Neural progenitor cell (in vitro differentiated cells): ENCODE measurements at places on chromosomes 6 and 20. TPM values are rescaled to one million over a fixed set of nuclear protein-coding genes. Genes with fewer than 3 reads are reported as not detected.

The PLA2G7 gene
- total RNA-seq: 1.1 and 1.8 TPM in 2 replicates

The CGA gene
- total RNA-seq: 0.46 TPM in 1 of 2 replicates, not detected in the other

The MUCL3 gene
- 0.03 TPM in 1 of 2 replicates, not detected in the other for total RNA-seq

DNA sequence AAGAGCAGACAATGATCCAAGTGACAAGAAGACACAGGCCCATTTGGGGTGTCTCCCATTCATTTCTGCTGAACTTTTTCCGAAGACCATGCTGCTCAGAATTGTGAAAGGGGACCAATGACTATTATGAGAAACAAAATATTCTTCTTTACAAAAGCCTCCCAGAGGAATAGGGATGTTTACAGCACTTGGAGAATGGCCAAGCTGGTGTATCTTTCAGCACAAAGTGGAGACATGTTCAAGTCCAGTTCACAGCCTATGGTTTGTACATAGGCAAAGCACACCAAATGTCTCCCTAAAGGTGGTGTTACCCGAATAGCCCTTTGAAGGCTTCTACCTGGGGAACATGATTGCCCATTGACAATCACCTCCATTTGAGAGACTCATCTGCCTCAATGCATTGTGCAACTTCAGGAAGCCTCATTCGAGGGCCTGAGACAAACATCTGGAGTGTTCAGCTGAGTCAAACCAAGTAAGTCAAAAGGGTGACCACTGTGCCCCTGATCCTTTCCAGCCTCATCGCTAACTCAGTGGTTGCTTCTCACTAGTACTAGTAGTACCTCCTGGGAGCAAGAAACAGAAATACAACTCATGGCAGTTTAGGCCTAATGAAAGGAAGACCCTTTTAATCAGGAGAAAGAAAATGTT is 451.0 kb upstream of the MARCKS start:
- no peak overlapping the region for H3K4me3 ChIP-seq
- DNase-seq: no peak
- no peaks in the 10 kb centered on the region for H3K27me3 ChIP-seq
- no peak overlapping the region for H3K27ac ChIP-seq
- no peaks in the 10 kb centered on the region for H3K36me3 ChIP-seq

GRCh38 chr20:60035-60918 is 27.2 kb upstream of the DEFB125 start:
- no peak overlapping the region for H3K27ac ChIP-seq
- DNase-seq: no peak
- H3K4me3 ChIP-seq: no peak overlapping the region
- no peaks in the 10 kb centered on the region for H3K27me3 ChIP-seq
- H3K4me1 ChIP-seq: no peaks in the 10 kb centered on the region

DNA sequence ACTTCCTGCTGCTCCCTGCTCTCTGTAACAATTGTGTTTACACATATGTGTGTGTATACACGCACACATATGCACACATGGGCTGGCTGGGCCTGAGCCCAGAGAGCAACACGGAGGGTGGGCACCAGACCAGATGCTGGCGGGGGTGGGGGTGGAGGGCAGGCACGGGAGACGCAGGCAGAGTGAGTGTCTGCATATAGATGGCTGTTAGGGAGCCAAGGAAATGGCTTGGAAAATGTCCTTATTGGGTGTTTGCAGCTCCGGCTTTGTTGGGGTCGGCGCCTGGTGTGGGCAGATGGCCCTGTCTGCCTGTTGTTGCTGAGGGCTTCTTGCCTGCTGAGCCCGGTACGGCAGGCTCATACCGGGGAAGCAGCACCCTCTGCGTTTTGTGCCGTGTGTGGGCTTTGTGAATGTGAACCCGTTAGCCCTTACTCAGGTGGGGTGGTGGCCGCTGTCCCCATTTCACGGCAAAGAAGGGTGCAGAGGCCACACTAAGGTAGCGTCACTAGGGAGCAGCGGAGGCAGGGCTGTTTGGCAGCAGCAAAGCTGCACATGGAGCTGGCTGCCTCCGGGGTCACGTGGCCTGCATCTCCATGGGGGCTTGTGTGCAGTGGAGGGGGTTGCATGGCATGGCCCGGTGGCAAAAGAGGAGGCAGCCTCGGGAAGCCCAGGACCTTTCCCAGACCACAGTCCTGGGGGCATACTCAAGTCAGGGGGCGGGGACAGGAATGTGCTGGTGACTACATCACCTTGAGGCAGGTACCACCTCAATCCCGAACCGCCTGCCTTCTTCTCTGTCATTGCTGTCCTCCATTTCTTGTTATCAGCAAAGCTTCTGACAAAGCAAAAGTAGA is 47.4 kb upstream of the SRF start:
- H3K27me3 ChIP-seq: no peaks in the 10 kb centered on the region
- no peaks in the 10 kb centered on the region for H3K36me3 ChIP-seq
- DNase-seq: no peak
- peaks cover 33% of the 10 kb centered on the region for H3K4me1 ChIP-seq
- peak overlapping the region; percentile 62 for H3K27ac ChIP-seq

GRCh38 chr20:58138395-58138794 is 90.1 kb downstream of the ANKRD60 start:
- H3K27me3 ChIP-seq: peaks cover 14% of the 10 kb centered on the region
- no peaks in the 10 kb centered on the region for H3K4me1 ChIP-seq
- H3K36me3 ChIP-seq: no peaks in the 10 kb centered on the region
- no peak overlapping the region for H3K4me3 ChIP-seq
- H3K27ac ChIP-seq: no peak overlapping the region

GRCh38 chr20:64057628-64058498 is 5.1 kb upstream of the TCEA2 start:
- no peak overlapping the region for H3K27ac ChIP-seq
- H3K27me3 ChIP-seq: peaks cover 5% of the 10 kb centered on the region
- no peak overlapping the region for H3K4me3 ChIP-seq

DNA sequence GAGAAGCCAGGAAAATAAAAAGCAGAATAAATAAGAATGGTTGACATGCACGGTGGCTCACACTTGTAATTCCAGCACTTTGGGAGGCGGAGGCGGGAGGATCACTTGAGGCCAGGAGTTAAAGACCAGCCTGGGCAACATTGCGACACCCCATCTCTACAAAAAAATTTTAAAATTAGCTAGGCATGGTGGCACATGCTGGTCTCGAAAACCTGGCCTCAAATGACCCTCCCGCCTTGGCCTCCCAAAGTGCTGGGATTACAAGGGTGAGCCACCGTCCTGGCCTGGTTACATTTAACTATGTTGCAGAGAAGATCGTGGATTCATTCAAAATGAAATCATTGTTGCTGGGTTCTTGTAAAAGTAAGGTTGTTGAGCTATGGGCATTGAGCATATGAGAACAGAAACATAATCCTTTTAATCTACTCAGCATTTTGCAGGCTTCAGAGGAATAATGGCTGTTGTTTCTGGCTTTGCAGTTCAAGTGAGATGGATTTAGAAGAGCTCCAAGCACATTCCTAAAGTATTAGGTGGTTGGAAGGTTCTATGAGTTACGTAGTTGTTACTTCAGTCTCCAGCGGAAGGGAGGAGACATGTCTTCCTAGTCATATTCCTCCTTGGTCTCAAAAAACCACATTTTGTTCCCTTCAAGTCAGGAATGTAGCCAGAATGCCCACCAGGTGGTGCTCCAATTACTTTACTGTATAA is 45.6 kb upstream of the RAB23 start:
- H3K27me3 ChIP-seq: no peaks in the 10 kb centered on the region
- H3K27ac ChIP-seq: no peak overlapping the region
- no peaks in the 10 kb centered on the region for H3K36me3 ChIP-seq
- DNase-seq: peak; percentile 45

DNA sequence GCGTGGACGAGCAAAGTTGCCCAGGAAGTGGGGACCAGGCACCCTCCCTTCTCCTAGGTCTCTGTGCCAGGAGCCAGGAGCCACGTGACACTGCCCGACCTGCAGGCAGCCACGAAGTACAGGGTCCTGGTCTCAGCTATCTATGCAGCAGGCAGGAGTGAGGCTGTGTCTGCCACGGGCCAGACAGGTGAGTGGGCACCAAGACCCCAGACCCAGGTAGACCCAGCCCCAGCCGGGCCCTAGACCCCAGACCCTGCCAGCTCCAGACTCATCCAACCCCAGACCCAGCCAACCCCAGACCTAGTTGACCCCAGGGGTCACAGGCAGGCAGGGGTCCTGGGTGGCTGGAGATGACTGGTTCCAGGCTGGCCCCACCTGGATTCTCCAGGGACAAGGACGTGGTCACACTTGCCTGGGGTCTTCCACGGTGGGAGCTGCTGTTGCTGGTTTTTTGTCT is 21.1 kb downstream of the COL20A1 start:
- H3K27me3 ChIP-seq: no peaks in the 10 kb centered on the region
- no peak overlapping the region for H3K27ac ChIP-seq
- H3K4me1 ChIP-seq: peaks cover 3% of the 10 kb centered on the region
- no peak overlapping the region for H3K4me3 ChIP-seq
- no peaks in the 10 kb centered on the region for H3K36me3 ChIP-seq

- no peak overlapping the region for H3K27ac ChIP-seq
- no peaks in the 10 kb centered on the region for H3K36me3 ChIP-seq
- no peak for DNase-seq
- no peak overlapping the region for H3K4me3 ChIP-seq
- peaks cover 15% of the 10 kb centered on the region for H3K4me1 ChIP-seq
These were observed 3.9 kb downstream of the ETV7 start for GRCh38 chr6:36383606-36384005.

DNA sequence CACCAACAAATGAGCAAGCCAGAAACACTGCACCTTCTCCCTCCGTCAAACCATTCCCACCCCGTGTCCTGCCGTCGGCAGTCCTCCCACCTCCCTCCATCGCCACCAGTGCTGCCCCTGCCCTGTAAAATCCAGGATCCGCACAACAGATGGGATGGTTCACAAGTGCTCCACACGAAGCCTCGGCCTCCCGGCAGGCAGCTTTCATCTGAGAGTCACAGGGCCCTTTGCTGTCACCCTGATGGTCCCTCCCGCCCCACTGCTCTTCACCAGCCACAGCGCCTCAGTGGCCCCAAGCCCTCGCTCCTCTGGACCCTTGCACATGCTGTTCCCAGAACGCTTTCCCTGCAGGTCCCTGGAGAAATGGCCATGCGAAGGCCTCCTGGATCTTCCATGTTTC is 12.1 kb downstream of the SLC4A11 start:
- H3K4me3 ChIP-seq: no peak overlapping the region
- no peak overlapping the region for H3K27ac ChIP-seq
- H3K27me3 ChIP-seq: no peaks in the 10 kb centered on the region
- no peak for DNase-seq
- no peaks in the 10 kb centered on the region for H3K36me3 ChIP-seq

GRCh38 chr6:156752666-156753301 is 24.4 kb upstream of the ARID1B start:
- no peak for DNase-seq
- H3K4me3 ChIP-seq: no peak overlapping the region
- no peaks in the 10 kb centered on the region for H3K27me3 ChIP-seq
- H3K27ac ChIP-seq: no peak overlapping the region
